ENCODE measurements at places on chromosomes 6 and 20.

DNA sequence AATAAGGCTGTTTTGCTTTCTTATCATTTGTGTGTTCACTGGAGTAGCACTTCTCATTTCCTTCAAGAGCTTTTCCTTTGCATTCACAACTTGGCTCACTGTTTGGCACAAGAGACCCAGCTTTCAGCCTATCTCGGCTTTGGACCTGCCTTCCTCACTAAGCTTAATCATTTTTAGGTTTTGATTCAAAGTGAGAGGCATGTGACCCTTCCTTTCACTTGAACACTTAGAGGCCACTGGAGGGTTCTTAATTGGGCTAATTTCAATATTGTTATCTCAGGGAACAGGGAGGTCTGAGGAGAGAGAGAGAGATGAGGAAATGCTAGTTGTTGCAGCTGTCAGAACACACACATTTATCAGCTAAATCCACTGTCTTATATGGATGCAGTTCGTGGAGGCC, 82.9 kb upstream of the SCAF8 start:
- no peak for DNase-seq

GRCh38 chr6:71396410-71396801, 107.8 kb downstream of the OGFRL1 start:
- DNase-seq, result no peak

- DNase-seq, result no peak
Measured at GRCh38 chr20:50283922-50284810, 93.5 kb downstream of the CEBPB start.

GRCh38 chr6:25153079-25153478, 126.1 kb upstream of the CARMIL1 start:
- DNase-seq, result no peak

GRCh38 chr6:93325761-93326160, 93.6 kb downstream of the EPHA7 start:
- no peak for DNase-seq

- DNase-seq, result no peak
Measured at GRCh38 chr6:15044948-15045347, 200.9 kb upstream of the JARID2 start.

GRCh38 chr20:38165089-38165965, at the start of gene TGM2:
TSS of gene TGM2 (minus strand) at chr20:38165270. CDS start at chr20:38165198, 72 bp downstream.
- DNase-seq, result no peak

- no peak for DNase-seq
Measured at GRCh38 chr6:111198841-111199240, 111.5 kb downstream of the SLC16A10 start.

DNA sequence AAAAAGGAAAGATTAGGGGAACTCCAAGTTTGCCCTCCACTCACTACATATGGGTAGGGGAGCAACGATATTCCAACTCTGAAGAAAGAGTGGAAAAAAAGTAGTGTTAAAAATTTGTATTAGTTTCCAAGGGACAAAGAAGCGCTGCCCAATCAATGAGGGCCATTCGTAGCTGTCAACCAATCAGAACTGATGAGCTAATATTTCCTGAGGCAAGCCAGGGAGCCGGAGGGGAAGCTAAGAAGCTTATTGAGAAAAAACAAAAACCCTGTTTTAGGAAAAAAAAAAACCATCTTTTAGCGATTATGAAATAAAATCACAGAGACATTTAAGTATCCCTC, 59.5 kb downstream of the TRIM38 start:
- no peak for DNase-seq

DNA sequence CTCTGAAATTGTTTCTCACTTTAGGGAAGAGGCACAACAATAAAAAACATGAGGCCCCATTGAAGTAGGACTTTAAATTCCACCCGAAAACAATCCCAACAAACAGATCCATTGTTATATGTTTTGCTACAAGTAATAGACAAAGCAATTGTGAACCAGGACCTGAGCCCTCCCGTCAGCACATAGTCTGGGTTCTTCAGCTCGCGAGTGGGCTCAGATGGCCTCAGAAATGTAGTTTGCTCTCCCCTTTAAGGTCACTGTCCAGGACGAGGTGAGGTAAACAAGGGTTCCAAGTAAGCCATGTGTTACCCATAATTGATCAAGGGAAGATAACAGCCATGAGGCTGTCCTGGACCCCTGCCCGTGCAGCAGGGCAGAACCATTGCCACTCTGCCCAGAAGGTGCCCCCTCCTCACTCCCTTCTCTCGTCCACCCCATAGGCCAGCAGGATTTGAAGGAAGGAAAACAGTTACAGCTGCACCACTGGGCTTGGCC, 160.1 kb upstream of the QKI start:
- no peak for DNase-seq

DNA sequence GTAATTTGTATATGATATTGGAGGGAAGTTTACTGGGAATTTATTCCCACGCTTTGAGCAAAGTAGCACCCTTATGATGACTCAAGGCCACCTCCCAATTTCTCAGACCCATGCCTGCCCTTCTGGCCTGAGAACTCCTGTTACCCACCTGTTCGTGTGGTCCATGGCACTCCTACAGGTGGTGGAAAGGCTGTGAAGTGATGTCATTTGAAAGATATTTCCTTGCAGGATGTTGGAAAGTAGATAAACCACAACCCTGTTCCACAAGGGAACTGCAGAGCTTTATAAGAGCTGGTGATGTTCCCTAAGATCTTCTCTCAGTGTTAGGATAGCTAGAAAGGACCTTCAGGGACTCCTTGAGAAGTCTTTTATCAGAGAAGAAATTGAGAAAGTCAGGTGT, 70.5 kb downstream of the ADGRG6 start:
- no peak for DNase-seq

DNA sequence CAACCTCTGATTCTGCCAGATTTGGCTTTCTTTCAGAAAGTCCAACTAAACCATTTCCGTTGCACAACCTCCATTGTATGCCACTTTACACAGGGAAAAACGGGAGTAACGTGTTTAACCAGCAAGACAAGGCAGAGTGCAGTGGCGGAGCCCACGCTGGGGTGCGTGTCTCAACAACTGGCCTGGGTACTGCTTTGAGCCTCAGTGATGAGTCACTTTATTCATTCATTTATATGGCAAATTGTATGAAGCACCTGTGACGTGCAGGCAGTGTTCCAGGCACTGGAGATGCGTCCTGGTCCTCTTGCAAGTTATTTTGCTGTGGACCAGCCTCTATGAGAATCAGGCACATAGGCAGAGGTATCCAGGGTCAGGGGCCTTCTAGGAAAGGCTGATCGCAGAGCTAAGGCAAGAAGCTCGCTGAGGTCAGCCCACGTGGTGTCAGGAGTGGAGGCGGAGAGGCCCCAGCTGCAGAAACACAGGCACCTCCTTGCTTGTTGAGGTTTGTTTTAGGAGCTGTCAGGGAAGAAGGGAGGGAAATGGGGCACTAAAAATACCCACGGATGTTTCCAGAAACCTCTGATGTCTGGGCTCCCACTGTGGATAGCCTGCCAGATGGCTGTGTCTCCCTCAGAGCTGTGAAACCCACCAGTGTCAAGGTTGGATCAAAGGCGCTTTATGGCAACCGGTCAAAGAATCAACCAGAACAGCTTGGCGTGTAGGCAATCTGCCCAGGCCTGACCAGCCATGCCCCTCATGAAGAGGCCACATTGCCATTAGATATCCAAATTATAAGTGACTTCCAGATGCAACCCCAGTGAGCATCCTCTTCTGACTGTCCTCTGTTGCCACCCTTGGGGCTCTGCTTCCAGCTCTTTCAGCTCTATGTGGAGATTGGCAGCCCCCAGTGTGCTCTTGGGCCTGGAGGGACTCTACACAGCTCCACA, 157.2 kb downstream of the CD83 start:
- DNase-seq, result no peak

DNA sequence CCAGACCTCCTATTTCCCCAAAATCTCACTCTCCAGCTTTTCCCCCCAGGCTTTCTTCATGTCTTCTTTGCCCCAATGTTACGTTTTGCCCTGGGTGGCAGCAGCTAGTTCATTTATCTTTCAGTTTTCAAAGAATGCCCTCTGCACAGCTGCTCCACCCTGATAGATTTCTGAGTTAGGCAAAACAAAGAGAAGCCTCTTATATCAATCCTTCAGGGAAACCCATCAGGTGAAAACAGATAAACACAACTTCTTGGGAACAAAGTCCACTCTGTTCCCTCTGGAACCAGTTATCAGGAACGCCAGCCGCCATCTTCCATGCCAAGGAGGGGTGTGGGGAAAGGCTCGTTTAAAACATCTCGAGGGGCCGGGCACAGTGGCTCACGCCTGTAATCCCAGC, 34.0 kb downstream of the ZBTB9 start:
- no peak for DNase-seq

- DNase-seq, result no peak
Measured at GRCh38 chr6:53910834-53911233, 116.0 kb downstream of the LRRC1 start.

GRCh38 chr6:140833408-140833807, 1299.3 kb upstream of the GJE1 start:
- DNase-seq, result no peak

DNA sequence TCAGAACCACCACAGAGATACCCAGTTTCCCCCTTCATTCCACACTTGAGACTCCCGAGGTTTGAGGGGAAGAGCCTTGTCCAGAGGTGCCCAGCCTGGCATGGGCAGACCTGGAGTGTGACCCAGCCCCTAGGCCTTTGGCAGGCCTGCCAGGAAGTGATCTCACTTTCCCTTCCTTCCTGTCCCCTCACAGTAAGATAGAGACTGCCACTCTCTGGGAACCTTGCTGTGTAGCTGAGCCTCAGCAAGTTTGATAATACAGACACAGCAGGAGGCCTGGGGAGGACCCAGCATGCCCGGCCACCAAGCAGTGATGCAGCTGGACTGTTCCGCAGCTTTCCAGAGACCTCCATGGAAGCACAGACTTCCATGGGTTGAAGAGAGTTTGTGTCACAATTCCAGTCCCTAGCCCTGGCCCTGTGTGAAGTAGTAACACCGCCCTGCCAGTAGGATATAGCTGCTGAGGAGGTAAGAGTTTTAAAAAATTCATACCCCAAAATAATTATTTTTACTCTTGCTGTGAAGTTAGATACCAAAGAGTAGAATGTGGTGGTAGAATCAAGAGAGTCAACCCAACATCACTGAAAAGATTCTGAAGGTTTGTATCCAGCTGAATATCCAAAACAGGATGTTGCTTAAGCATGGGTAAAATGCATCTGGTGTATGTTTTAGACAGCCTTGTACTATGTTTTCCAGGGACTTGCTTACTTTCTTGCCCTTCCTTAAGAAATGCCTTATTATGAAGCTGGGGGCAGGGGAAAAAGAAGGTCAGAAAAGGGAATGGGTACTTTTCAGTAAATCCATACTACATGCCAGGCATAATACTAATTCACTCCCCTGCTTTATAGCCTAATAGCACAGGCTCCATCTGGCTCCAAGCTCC, 16.3 kb downstream of the PKIG start:
- no peak for DNase-seq

- DNase-seq, result no peak
Measured at GRCh38 chr6:31728767-31729514, at the start of gene DDAH2. TSS of gene DDAH2 (minus strand) at chr6:31729299. CDS start at chr6:31729161, 138 bp downstream.

- DNase-seq, result no peak
Measured at GRCh38 chr6:73134588-73134987, 90.7 kb downstream of the KHDC1L start.

DNA sequence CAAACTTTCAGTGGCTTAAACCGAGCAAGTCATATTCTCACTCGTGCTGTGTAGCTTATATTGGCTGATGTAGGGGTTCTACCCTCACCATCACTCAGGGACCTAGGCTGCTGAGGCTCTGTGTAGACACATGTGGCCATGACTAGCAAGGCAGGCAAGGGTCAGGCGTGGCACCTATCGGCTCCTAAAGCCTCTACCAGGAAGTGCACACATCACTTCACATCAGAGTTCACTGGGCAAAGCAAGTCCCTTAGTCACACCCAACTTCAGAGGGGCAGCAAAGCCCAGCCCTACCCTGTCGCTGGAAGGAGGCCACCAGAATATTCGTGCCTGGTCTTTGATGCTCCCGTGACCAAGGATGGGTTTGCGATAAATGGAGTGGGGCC, 42.9 kb downstream of the PPP1R14C start:
- DNase-seq, result no peak

DNA sequence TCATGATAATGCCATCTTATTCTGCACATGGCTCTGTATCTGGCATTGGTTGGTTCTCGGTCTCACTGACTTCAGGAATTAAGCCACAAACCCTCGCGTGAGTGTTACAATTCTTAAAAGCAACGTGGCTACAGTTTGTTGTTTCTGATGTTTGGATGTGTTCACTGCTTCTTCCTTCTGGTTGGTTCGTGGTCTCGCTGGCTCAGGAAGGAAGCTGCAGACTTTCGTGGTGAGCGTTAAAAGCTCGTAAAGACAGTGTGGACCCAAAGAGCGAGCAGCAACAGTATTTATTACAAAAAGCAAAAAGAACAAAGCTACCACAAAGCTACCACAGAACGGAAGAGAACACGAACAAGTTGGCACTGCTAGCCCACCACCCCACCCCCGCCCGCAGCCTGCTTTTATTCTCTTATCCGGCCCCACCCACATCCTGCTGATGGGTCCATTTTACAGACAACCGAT, 51.1 kb downstream of the MYLIP start:
- DNase-seq, result no peak

DNA sequence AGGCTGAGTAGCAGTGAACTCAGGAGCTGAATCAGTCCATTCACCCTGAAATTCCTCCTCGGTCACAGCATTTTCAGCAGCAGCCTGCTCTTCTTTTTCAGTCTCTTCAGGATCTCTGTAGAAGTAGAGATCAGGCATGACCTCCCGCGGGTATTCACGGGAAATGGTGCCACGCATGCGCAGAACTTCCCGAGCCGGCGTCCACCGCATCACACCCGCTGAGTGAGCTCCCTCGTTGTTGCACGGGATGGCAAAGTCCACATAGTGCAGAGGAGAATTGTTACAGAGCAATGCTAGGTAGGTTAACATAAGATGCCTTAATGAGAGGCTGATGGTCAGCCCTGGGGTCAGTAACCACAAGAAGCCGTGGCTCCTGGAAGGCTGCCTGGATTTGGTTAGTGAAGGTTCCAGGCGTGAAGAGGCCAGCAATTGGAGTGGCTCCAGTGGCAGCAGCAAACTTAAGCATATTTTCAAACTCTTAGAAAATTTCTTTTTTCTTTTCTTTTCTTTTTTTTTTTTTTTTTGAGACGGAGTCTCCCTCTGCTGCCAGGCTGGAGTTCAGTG, 113.5 kb upstream of the HDAC2 start:
- no peak for DNase-seq

DNA sequence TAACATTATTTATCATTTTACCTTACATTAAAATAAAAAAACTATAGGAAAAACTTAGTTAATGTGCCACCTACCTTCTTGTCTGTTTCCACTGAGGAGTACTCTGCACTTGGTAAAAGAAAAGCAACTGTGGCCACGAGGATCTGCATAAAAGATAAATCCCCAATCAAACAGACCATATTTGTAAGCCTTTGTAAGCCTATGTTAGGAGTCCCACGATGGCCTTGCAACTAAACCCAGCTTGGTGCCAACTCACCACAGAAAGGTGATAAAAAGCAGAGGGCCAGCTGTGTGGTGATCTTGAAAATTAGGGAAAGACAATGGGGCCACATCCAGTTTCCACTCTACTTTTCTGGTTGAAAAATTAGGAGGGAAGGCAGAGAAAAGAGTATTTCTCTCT, 156.9 kb downstream of the INSM1 start:
- DNase-seq, result no peak

- DNase-seq, result no peak
Measured at GRCh38 chr6:170067923-170068360, 222.9 kb downstream of the DLL1 start.

- no peak for DNase-seq
Measured at GRCh38 chr20:23369072-23369823, 7.3 kb downstream of the GZF1 start.

GRCh38 chr20:39547546-39548408, 585.6 kb downstream of the DHX35 start:
- no peak for DNase-seq

All from activated CD8-positive, alpha-beta memory T cell treated with anti-CD3 and anti-CD28 coated beads for 4 hours (primary cell).